ENCODE measurements at places on chromosomes 12 and 14.

DNA sequence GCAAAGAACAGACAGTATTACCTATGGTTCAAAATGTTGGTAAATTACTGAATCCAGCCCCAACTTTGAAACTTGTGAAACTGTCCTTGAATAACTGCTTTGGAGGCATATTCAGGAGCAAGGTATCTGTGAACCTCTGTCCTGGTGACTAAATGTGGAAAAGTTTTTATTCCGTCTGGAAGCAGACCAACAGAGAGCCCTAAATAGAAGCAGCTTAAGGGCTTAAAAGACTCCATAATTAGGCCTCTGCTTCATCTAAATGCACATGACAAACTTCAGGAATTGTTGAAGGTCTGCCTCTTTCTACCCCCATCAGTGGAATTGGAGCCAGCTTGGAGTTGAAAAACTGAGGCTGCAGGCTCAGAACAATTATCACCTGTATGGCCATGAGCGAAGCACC is 276.5 kb downstream of the KCNH5 start:
- DNase-seq = no peak

GRCh38 chr12:112900298-112901145 is 6.2 kb upstream of the OAS1 start:
- DNase-seq = peak; percentile 27

DNA sequence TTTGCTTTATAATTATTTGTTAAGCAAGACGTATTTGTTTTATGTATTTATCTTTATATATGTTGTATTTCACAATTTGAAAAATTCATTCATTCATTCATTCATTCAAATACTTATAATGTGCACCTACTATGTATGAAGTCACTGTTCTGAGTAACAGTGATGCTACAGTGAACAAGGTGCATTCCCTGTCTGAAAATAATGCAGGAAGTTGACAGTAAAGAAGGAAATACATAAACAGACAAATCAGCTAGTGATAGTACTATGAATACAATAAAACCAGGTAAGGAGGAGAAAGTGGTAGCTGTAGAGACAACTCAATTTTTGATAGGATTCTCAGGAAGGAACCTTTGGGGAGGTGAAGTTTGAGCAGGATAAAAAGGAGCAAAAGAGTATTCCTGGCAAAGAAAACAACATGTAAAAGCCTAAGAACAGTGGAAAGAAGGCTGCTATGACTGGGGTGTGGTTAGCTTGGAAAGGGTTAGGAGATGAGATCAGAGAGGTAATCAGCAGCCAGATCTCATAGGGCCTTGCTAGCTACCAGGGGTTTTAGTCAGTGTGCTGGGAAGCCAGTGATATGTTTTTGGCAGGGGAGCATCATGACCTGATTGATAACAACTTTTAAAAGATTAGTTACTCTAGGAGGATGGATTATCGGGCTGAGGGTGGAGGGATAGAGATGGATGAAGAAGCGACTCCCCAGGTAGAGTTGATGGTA is 17.4 kb downstream of the BICDL1 start:
- DNase-seq = no peak

DNA sequence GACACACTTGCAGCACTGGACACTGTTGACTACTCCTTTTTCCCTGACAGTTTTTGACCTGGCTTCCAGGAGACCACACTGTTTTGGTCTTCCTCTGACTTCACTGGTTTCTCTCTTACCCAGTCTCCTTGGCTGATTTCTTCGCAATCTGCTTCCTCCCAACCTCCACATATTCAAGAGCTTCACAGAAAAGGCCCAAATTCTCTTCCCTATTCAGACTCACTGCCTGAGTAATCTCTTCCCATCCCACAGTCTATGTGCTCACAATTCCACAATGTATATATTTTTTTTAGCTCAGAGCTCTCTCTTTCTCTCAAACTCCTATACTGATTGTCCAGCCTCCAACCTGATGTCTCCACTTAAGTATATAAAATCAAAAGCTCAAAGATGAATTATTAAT is 115.4 kb downstream of the SINHCAF start:
- DNase-seq = no peak

- no peak for DNase-seq
These were observed 30.3 kb downstream of the SCN8A start for GRCh38 chr12:51621156-51621922.

All from stimulated activated CD4-positive, alpha-beta T cell treated with anti-CD3 and anti-CD28 coated beads, TNF-alpha, amount 100 ng/mL, for 24 hours (primary cell).